HL-60 (cell line): ENCODE measurements at places on chromosomes 7 and 10.

DNA sequence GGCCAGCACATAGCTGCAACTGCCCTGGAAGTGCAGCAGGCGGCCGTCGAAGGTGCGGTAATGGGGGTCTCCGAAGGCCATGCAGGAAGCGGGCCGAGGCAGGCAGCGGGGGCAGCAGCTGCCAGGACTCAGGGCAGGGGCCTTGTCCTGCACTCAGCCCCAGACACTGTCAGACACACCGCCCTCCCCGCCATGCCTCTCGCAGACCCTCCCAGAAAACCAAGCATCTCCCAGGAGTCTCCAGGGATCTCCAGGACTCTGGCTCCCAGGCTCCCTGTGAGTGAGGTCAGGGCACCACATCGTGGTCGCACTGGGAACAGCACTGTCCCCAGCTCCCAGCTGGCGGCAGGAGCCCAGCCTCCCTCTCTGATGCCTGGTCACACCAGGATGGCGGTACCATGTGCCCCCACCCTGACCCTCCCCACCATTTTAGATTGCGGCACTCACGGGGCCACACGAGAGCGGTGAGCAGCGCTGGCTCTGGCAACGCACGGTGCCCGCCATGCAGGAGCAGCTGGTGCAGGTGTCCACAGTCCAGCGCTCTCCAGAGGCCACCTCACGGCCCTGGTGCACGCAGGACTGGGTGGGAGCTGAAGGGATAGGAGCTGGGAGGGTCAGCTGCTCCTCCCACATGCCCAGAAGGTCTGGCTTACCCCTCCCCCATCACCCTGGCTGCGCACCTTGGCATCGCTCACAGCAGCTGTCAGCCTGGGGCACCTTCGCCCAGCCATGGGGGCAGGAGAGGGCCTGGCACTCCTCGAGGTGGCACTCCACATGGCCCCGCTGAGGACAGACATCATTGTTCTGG is 17.5 kb downstream of the ATP6V1F start:
- peak; percentile 19 for DNase-seq

DNA sequence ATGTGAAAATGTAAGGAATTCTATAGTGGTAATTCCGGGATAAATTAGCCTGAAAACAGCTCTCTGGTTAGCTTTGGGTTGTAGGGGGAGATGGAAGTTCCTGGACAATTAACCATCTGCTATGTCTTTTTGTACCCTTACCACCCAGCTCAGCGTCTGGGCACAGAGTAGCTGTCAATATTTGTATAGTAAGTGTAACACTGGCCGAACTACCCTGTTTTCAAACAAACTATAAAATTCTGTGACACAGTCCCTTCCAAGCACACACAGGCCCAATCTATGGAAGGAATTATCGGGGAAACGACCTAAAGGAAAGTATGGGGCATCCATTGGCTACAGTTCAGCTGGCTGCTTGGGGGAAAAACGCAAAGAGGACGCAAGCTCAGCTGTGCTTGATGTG is 869 bp upstream of the LHFPL3 start:
- no peak for DNase-seq

- DNase-seq, result no peak
Measured at GRCh38 chr10:52573347-52573746, 199.2 kb downstream of the MBL2 start.

GRCh38 chr7:73727952-73728351 is 8.5 kb upstream of the STX1A start:
- DNase-seq, result no peak

GRCh38 chr7:129159539-129159938 is 15.0 kb downstream of the TSPAN33 start:
- no peak for DNase-seq

- no peak for DNase-seq
Measured at GRCh38 chr10:131820626-131821025, 80.2 kb upstream of the PPP2R2D start.

DNA sequence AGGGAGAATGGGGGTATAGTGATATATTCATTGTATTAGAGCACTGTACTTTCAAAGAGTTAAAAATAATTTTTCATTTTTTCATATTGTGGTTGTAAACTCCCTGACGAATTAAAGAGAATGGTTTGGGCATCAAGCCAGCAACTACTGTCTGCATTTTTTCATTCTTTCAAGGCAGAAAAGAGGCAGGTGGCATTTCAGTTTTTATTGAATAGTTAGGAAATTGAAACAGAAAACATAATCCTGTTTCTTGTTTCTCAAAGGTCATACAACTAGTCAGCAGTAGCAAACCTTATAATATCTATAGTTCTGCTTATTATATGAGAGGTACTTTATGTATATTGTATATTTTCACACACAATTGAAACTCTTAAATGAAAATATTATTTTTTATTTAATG is 303.9 kb upstream of the KCND2 start:
- no peak for DNase-seq

- DNase-seq, result no peak
Measured at GRCh38 chr7:101234636-101235035, 3.0 kb downstream of the CLDN15 start.

DNA sequence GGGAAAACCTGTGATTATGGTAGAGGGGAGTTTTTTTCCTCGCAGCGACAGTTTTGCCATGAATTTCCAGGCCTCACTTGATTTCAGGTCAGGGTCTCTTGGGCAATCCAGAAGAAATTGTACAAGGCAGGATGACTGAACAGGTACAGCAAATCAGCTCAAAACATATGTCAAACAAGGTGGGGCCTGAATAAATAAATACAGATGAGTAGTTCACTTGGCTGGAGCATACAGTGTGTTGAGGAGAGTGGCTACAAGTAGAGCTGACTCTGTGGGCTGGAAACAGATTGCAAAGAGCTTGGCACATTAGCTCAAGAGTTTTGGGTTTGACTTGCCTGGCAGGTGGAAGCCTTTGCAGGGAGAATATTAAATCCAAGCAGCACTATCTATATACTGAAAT is 15.0 kb downstream of the GIMAP8 start:
- no peak for DNase-seq

DNA sequence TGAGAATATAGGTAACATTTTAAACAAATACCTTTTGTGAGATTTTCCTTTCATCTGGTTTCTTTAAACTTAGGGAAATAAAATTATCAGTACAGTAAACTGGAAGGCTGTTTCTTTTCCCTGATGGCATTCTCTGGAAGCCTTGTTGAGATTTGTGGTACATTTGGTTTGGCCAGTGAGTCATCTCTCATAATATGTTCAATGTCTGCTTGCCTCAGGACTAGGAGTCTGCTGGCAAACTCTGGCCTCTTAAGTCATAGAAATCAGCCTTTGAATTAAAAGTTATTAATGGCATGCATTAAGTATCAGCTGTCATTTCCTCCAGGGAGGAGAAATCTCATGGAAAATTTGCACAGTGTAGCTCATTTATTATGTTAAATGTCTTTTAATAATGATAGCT is 316.6 kb upstream of the KIAA1217 start:
- no peak for DNase-seq

GRCh38 chr7:131110297-131111080 is 217.2 kb upstream of the MKLN1 start:
- DNase-seq, result no peak

DNA sequence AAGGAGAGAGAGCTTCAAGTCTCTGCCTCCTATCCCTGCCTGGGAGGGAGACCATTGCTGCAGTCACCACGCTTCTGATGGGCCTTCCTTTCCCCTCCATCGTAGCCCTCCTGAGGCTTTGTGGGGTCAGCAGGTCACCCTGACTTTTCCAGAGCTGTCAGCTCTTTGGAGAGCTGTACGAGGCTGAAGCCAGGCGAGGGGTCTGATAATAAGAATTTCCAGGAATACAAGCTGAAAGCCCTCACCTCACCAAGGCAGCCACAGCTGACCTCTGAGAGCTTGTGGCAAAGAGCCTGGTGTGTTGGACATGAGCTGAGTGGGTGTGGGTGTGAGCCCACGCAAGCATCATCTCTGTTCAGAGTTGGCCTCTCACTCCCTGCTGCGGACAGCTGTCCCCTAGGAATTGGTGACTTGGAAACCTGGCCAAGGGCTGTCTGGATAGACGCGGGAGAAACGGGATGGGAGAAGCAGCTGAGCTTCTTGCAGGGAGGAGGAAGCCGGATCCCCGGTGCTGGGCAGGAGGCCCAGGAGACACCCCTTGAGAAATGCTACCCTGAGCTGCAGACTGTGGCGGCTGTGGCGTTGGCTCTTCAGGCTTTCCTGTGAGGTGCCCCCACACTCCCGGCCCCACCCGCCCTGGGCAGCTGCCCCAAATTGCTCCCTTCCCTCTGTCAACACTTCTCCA is 122.1 kb upstream of the BTBD16 start:
- no peak for DNase-seq

DNA sequence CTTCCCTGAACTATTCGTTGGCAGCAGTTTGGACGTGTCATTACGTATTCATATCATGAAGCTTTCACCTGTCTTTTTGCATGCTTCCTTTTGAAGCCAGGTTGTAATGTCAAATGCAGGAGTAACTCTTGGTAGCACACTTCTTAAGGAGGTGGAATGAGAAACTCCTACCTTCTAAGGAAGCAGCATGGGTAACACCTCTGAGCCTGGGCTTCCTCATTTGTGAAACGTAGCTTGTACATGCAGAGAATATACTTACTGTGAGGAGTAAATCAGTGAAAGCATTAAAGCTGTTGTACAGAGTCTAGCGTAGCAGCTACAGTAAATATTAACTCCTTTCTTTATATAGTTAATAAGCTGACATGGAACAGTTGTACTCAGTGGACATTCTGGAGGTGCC is 21.1 kb downstream of the CUL1 start:
- DNase-seq, result peak; percentile 31

- peak; percentile 65 for DNase-seq
Measured at GRCh38 chr10:69051303-69051702, 36.6 kb upstream of the SRGN start.

DNA sequence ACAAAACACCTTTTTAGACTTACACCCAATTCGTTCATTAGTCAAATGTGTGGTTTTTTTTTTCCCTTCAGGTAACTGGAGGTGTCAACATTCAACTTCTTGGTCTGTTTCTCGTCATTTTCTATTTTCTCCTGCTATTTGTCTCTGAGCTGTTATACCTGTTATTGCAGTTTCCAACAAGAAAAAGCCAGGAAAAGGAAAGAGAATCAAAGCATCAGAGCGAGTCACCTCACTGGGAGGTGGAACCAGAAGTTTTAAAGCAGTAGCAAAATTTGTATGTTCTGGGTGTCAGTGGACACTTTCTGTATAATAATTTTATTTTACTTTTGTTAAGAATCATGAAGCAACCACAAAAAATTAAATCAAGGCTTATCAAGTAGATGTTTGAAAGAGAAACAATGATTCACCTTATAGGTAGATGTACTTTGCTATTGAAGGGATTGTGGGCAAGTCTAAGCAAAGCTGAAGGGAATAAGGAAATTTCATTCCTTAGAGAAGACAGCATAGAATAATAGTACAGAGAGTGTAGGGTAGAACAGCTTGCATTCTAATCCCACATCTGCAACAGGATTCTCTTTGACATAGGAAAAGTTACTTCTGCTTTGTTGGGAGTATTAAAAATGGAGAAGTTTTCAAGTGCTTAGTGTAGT is 675.8 kb downstream of the PCDH15 start:
- DNase-seq, result no peak

GRCh38 chr7:123580406-123581161 is 21.0 kb upstream of the ASB15 start:
- DNase-seq, result no peak

GRCh38 chr10:87763086-87763861 is 54.8 kb downstream of the ATAD1 start:
- no peak for DNase-seq

DNA sequence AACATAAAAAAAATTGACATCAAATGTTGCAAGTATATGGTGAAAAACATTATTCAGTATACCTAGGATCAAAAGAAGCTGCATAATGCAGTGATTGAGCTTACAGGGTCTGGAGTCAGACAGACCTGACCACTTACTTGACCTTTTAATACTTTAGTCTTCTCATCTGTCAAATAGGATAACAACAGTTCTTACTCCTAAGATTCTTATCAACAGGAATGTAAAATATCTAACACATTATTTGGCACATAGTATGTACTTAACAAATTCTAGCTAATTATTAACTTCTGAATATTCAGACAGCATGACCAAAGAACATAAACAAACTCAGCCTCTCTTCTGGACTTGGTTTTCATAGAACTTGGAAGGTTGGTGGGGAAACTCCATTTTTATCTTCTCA is 45.6 kb upstream of the PIP4K2A start:
- DNase-seq, result no peak

DNA sequence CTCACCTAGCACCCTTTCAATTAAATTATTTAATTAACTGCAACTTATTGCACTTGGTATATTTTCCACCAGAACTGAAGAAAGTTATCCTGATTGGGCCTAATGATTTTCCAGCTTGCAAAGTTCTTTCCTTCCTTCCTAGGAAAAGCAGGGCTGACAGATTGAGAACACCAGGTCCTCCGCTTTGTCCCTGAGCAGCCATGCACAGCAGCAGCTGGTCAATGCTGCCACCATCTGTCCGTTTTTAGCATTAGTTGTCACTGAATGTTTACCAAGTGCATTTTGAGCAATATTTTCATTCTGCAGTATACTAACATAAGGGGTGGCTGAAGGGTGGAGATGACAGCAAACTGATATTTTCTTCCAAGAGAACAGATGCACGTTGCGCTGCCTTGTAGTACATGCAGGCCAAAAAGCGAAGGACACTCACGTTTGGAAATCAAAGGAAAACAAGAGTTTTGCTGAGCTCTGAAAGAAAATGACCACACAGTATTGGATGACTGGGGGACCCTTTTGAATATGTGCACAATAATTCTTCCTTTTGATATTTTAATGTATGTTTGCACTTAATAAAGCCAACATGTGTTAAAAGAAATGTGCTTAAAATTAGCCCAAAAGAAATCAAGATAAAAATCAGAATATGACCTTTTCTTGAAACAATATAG is 248.8 kb upstream of the PTN start:
- DNase-seq, result peak; percentile 29

DNA sequence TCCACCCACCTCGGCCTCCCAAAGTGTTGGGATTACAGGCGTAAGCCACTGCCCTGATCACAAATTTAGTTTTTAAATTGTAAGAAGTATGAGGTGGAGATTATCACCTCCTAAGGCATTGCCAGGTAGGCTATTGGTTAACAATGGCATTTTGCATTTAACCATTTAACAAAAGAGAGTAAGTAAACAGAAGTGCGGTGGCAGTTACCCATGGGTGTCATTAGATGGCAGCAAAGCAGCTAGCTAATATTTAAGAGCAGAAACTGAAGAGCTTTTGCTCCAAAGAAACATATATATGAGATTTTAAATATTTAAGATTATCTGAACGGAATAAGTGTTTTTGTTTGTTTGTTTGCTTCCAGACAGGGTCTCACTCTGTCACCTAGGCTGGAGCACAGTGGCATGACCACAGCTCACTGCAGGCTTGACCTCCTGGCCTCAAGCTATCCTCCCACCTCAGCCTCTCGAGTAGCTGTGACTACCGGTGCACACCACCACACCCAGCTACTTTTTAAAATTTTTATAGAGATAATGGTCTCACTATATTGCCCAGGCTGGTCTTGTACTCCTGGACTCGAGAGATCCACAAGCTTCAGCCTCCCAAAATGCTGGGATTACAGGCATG is 325.5 kb upstream of the C7orf33 start:
- DNase-seq, result peak; percentile 13

GRCh38 chr7:94354953-94355352 is 39.7 kb upstream of the COL1A2 start:
- DNase-seq, result no peak

GRCh38 chr10:75379212-75379724 is 22.3 kb downstream of the ZNF503 start:
- no peak for DNase-seq
